ENCODE measurements at places on chromosomes 4 and X. TPM values are rescaled to one million over a fixed set of nuclear protein-coding genes. Genes with fewer than 3 reads are reported as not detected.

GRCh38 chrX:39115166-39115565 is 313.9 kb downstream of the MID1IP1 start:
- no peak for DNase-seq

- DNase-seq: no peak
Measured at GRCh38 chr4:721261-722168, 15.9 kb downstream of the PCGF3 start.

DNA sequence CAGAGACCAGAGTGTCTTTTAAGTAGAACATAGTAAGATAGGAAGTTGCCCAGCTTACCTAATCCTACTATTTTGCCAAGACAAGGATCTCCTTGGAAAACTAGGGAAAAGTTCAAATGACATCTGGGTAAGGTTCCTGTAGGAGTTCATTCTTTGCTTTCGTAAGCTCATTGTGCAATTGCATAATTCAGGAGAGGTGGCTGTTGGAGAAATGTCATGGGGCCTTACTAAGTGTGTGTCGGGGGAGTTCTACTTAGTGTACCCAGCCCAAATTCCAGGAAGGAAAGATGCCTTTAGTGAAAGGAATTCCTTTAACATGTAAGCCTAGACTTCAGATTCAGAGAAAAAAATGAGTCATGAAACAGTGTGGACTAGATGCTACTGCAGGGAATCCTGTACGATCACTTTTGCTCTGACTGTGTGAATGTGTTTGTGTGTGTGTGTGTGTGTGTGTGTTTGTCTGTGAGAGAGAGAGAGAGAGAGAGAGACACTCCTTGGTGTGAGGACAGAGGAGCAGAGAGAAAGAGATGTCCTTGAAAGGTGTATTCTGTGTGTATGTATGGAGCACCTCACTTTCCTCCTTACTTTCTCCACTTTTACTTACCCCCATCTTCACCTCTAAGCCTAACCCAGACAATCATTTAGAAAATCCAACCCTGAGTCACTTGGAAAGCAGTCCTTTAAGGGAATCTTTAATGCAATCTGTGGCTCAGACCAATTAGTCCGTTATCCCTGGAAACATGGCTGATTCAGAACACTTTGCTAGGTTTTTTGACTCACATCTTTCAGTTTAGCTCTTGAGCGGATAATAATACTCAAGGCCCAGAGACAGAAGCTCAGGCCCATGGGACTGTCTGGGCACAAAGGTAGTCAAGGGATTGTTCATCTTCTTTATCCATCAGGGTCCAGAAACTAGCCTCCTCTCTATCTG is 114.5 kb upstream of the ACSL4 start:
- no peak for DNase-seq

Gene CFAP47
- not detected for total RNA-seq

All from gastrocnemius medialis (tissue), 4 donors.